ENCODE measurements at places on chromosomes 7 and 10.

DNA sequence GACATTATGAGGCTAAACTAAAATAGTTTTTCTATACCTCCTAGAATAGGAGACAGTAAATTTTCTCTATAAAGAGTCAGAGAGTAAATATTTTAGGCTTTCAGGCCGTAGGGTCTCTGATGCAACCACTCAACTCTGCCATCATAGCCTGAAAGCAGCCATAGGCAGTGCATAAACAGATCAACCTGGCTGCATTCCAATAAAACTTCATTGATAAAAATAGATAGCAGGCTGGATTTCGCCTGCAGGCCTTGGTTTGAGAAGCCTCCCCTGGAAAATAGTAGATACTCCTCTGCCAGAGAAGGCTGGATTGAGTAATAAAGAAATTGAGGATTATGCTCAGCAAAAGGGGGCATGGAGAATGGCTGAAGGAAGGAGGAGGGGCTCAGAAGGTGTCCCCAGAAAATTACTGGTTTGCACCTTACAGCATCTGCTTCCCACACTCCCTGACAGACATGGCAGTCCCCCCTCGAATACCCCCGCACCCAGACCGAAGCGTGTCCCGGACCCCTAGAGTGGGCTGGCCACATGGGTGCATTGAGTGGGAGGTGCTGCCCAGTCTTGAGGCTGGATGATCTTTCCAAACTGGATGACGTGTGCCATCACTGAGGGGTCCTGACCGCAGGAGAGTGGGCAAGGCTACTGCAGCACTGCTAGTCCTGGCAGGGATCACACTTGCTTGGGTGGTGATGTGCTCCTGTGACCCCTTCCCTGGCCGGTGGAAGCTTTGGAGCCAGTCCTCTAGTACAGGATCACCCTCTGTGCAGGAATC is 126.6 kb downstream of the PTPN20 start:
- DNase-seq = peak; percentile 16

DNA sequence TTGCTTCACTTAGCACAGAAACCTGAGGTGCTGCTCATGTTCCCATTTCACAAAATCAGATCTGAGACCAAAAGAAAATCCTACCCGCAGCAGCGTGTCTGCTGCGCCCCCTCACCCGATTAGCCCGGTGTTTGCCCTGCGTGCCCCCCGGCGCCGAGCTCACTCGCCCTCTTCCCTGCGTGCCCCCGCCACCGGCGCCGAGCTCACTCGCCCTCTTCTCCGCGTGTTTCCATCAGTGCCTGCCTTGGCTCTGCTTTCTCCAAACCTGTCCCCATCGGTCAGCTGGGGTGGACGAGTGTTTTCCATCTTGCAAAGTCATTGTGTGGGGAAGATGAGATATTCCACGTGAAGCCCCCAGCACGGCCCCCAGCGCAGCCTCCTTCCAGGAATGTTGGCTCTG is 225.3 kb upstream of the PITRM1 start:
- DNase-seq = no peak

DNA sequence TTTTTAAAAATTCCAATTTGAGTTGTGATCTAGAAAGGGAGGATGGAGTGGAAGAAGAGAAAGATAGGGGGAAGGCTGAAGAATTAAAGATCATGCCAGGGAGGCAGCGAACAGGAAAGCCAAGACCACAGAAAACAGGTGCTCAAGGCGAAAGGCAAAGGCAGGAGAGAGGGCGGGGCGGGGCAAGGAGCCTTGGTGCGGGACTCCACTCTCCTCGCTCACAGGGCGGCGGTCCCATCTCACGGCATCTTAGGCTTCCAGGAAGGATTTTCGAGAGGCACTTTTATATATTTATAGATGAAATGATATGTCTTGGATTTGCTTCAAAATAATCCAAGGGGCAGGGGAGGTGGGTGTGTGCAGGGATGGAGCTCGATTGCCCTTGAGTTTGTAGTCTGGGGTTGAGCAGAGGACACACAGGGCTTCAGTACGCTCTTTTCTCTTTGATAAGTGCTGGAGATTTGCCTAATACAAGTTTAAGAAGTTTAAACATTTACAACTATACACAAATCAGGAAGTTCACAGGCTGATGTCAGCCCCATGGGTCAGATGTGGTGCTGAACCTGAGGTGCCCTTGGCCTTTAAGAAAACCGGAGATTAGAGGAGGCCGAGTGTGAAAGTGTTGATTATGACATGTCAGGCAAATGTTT is 161.1 kb downstream of the PRKAG2 start:
- DNase-seq = no peak

- no peak for DNase-seq
These were observed 10.1 kb downstream of the ACTR1A start for GRCh38 chr10:102492344-102492939.

DNA sequence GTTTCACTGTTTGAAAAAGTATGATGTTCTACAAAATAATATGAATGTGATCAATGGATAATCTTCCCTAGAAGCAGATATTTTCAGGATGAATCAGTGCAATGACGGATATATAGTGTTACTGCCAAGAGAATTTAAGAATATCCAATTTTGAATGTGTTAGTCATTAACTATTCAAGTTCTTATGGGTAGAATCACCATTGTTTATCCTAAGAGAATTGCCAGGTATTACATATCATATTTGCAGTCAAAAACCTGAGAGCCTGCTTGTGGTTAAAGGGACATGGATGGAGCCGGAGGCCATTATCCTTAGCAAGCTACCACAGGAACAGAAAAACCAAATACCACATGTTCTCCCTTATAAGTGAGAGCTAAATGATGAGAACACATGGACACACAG is 26.9 kb downstream of the AHR start:
- DNase-seq = no peak

- no peak for DNase-seq
These were observed 23.0 kb upstream of the IGFBP3 start for GRCh38 chr7:45944058-45944457.

Measured in psoas muscle (tissue), 8 donors.